WTC11 (cell line): ENCODE measurements at places on chromosomes 5 and 9. TPM values are rescaled to one million over a fixed set of nuclear protein-coding genes. Genes with fewer than 3 reads are reported as not detected.

DDX46 gene
- 91.4 to 123 TPM (median 93.1 TPM) in 3 replicates for total RNA-seq

GARNL3 gene
- 17.8 to 22.4 TPM (median 20.3 TPM) in 3 replicates for total RNA-seq

- H3K27me3 ChIP-seq: peaks cover 5% of the 10 kb centered on the region
- H3K27ac ChIP-seq: no peak overlapping the region
- peaks cover 44% of the 10 kb centered on the region for H3K4me1 ChIP-seq
- DNase-seq: no peak
- H3K4me3 ChIP-seq: no peak overlapping the region
- peaks cover 7% of the 10 kb centered on the region for H3K36me3 ChIP-seq
Measured at GRCh38 chr5:58462623-58463230, 2.8 kb upstream of the PLK2 start.

DNA sequence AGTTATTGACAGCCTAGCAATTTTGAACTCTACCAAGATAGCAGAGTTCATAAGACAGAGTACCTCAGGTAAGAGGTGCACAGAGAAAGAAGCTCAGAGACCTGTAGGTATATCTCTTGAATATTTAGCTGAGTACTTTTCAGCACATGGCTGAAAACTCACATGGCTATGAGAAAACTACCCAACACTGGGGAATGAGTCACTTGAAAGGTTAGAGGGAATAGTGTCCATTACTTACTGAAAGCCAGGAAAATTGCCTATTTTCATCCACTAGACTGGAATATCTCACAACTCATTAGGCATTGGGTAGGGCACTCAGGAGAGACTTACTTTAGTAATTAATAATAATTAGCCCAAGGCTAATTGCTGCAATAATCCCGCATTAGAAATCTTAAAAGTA is 8.3 kb downstream of the TSLP start:
- no peak overlapping the region for H3K27ac ChIP-seq
- H3K27me3 ChIP-seq: peaks cover 32% of the 10 kb centered on the region
- no peak overlapping the region for H3K4me3 ChIP-seq
- no peak for DNase-seq
